NCI-H774 (cell line): ENCODE measurements at places on chromosomes 6 and 20.

DNA sequence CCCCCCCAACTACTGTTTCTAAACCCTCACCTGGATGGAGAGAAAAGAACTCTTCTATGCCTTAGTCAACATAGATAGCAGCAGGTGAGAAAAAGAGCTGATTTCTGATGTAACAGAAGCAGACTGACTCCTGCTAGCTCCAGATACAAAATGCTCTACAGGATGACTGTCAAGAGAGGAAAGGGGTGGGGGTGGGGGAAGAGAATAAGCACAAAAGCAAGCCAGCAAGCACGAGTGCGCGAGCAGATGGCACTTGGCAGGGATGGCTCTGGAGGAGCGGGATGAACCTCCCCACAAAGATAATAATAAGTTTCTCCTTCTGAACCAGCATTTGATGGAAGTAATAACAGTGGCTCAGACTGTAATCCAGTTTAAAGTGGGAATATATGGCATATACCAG lies 45.6 kb upstream of the SPDEF start:
- no peak for DNase-seq

GRCh38 chr20:62293111-62293784 lies 9.5 kb upstream of the ADRM1 start:
- no peak for DNase-seq

GRCh38 chr20:9339708-9340107 lies 174.7 kb upstream of the LAMP5 start:
- DNase-seq: no peak

GRCh38 chr6:146286961-146287360 lies 256.7 kb upstream of the RAB32 start:
- no peak for DNase-seq

- no peak for DNase-seq
These were observed 45.1 kb downstream of the CEP85L start for GRCh38 chr6:118606268-118606667.

- DNase-seq: no peak
These were observed 132.9 kb upstream of the THBS2 start for GRCh38 chr6:169386411-169387057.

- no peak for DNase-seq
These were observed 167.7 kb upstream of the BMP5 start for GRCh38 chr6:56043076-56043475.

- no peak for DNase-seq
These were observed 81.9 kb downstream of the LRFN2 start for GRCh38 chr6:40505191-40505810.

GRCh38 chr20:37714978-37715672 lies 21.3 kb downstream of the CTNNBL1 start:
- DNase-seq: no peak

- peak; percentile 85 for DNase-seq
These were observed at the start of gene RGS17 for GRCh38 chr6:153131037-153131981. TSS of gene RGS17 (minus strand) at chr6:153131282. CDS start at chr6:153044018, 87,264 bp downstream.

GRCh38 chr6:110527516-110527915 lies 51.1 kb upstream of the SLC22A16 start:
- DNase-seq: no peak

DNA sequence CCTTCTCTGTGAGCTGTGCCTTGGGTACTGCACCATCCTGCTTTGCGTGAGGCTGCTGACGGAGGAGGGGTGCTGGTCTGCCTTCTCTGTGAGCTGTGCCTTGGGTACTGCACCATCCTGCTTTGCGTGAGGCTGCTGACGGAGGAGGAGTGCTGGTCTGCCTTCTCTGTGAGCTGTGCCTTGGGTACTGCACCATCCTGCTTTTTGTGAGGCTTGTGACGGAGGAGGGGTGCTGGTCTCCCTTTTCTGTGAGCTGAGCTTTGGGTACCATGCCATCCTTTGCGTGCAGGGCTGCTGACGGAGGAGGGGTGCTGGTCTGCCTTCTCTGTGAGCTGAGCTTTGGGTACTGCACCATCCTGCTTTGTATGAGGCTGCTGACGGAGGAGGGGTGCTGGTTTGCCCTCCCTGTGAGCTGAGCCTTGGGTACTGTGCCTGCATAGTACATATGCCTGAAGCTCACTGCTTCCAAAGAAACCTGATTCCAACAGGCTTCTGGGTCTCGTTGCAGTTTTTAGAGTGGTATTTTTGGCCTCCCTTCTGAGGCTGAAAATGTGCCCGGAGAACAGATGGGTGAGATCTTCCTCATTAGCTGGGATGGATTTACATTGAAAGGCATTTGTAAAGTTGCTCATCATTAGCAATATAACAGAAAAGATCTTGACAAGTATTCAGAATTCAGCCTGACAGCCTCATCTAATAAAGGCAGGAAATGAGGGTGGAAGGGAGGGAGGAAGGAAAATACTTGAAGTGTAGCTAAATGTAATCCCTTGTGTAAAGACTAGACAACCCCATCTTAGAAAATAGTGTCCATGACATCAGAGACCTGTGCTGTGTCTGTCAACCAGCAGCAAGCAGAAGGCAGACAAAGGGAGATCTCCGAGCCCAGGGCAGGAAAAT lies 46.8 kb upstream of the UNC93A start:
- DNase-seq: no peak

DNA sequence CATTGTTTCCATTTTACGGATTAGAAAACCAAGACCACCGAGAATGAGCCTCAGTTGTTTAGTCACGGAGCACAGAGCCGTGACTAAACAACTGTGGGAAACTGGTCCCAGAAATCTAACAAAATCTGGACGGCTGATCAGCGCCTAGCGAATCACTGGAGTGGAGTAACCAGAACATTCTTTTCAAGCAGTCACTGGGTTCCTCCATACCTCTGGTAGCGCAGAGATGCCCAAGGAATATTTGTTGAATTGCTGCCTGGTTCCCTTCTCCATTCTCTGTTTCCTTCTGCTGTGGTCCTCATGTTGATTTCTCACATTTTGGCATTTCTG lies 62.0 kb downstream of the GPX5 start:
- DNase-seq: no peak

- no peak for DNase-seq
These were observed 123.9 kb downstream of the GMPR start for GRCh38 chr6:16362296-16362695.

- DNase-seq: no peak
These were observed 4.7 kb downstream of the SLCO4A1 start for GRCh38 chr20:62646851-62647520.

GRCh38 chr6:166775180-166775922 lies 148.3 kb upstream of the RPS6KA2 start:
- DNase-seq: peak; percentile 83

GRCh38 chr20:53279735-53280134 lies 307.6 kb downstream of the TSHZ2 start:
- no peak for DNase-seq

DNA sequence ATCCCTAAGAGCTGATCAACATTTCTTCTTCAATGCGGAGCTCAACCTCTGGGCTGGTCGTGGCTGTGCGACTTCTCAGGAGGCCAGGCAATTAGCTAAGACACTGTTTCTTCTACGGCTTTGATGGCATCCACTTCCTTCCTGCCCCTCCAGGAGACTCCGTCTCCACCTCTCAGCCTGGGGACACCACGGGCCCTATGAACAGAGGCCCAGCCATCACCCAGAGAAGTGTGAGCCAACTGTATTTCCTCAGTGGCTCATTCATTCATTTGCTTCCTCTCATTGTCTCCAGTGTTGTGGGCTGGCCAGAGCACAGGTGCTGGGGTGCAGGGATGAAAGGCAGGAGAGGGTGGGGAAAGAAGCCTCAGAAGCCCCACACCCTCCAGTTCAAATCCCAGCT lies 51.8 kb upstream of the APCDD1L start:
- DNase-seq: no peak

DNA sequence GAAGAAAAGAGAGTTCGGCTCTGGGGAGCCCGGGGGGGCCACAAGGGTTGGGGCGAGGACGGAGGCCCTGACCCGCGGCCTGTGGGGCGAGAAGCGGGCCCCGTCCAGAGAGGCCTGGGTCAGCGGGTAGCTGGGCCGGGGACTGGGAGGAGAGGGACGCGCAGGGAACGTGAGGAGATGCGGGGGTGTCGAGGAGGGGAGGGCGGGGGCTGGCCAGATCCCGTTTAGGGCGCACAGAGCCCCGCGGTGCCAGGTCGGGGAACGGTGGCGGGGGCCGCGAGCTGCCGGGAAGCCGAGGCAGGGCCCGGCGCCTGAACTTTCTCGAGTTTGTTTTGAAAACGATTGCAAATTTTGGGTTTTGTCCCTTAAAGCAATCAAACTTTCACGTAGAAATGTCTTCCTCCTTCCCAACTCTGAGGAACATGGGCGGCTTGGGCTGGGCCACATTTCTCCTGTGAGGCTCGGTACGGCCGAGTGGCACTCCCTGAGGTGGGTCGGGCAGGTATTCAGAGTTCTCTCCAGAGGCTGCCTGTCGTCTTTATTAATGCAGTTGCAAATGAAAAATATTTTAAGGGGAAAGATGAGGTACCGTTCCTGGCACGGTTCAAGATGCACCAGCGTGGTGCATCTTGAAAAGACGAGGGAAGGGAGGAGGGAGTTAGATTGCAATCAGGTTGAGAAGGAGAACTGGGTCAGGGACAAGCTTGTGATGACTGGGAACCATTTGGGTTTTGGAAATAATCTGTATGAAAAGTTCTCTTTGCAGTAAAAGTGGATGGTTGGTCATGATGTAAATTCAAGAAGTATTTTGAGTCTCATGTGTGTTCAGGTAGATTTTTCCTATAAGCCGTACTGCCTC lies 972 bp downstream of the RNF8 start:
- DNase-seq: no peak

DNA sequence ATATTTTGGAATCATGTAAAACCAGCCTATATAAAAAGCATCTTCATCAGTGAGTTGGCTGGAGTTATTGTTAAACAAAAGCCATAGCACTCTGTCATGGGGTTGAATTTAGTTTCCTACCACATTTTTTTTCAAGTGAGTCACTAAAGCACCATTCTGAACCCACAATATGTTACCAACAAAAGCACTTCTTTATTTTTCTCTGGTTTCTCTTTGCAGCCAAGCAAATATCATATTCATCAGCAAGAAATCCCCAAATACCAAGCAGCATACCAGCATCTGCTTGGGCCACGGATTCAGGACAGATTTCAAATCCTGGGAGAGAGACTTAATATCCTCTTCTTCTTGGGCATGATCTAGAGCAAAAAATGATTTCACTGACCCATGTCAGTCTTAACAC lies 441.4 kb downstream of the BCKDHB start:
- DNase-seq: no peak

DNA sequence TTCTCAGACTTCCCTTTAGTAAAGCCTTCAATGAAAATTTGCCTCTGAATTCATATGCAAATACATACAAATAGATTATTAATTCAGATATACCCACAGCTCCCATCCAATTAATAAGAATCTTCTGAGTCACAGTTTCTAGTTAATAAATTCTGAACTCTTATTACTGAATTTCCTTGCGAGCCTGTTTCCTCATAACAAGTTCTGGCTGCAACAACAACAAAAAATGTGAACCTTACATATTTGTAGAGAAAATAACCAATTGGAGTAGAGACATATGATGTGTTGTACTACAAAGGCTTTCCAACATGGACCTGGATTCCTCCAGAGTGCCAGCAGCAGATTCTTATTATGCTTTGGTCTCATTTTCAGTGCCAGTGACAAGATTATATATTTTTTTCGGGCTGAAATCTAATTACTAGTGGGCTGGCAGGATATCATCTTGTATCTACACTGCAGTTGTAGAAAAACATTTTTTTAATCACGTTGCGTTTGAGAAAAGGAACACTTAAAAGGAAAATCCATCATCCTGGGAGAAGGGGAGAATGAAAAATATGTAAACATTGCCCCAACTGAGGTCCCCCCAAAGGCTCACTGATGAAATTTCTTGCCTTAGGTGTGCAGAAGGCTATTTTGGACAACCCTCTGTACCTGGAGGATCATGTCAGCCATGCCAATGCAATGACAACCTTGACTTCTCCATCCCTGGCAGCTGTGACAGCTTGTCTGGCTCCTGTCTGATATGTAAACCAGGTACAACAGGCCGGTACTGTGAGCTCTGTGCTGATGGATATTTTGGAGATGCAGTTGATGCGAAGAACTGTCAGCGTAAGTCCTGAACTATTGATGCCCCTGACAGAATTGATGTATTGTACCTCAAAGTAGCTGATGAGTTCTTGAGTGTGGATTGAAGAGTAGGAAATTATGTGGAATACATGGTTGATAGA lies 404.6 kb downstream of the LAMA2 start:
- no peak for DNase-seq

GRCh38 chr6:135008072-135008940 lies 46.3 kb downstream of the HBS1L start:
- DNase-seq: no peak

GRCh38 chr6:123007885-123008284 lies 11.8 kb downstream of the CLVS2 start:
- DNase-seq: no peak

- no peak for DNase-seq
These were observed 198.0 kb upstream of the RAB32 start for GRCh38 chr6:146345598-146345997.

DNA sequence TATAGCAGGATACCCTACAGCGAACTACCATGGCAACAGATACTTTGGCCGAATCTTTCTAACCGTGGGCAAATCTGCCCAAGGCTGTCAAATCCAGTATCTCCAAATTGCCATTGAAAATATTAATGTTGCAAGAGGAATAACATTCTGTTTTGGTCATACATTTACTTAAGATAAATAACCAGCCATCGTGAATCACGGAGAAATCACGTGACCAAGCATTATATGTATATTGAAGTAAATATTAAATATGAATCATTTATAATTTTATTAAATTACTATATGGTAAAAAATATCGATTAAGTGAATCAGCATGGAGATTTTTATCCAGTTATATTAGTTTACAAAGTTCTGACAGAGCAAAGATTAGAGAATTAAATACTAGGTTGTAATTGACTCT lies 714.6 kb upstream of the GJE1 start:
- no peak for DNase-seq

GRCh38 chr6:86581833-86582232 lies 355.5 kb upstream of the HTR1E start:
- DNase-seq: no peak

- DNase-seq: peak; percentile 43
These were observed at the start of gene ZBTB46 for GRCh38 chr20:63830841-63831588. TSS of gene ZBTB46 (minus strand) at chr20:63831264. CDS start at chr20:63790757, 40,507 bp downstream.

DNA sequence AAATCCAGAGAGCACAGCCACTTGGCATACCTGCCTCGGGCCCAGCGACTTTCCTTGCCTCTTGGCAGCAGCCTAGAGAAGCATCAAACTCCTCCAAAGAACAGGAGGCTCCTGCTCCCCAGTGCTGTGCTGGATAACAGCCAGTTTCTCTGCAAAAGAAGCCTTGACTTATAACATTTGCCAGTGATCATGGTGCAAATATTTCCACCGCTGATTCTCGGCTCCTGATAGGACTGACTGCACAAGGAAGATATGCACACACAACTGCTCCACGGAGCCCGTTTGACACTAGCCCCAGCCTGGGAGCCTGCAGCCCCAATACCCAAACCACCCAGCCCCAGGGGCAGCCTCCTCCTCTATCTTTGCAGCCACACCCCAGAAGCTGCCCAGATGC lies 17.5 kb downstream of the ACSS1 start:
- no peak for DNase-seq

DNA sequence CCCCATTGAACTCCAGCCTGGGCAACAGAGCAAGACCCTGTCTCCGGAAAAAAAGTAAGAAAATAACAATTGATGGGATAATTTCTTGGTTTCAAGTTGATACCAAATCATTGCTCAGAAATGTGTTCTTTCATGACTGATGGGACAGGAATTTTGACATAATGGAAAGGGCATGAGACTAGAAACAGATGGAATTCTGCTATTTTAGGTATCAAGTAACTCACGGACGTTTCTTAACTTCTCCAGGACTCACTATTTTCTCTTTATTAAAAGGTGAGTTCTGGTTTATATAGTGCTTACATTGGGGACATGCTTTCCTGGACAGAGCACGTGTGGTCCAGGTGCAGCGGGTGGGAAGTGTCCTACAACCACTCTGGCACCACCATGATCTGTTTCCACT lies 6.0 kb upstream of the DSP start:
- DNase-seq: no peak

GRCh38 chr6:162852840-162853577 lies 125.2 kb downstream of the PACRG start:
- no peak for DNase-seq
